Fibroblast of villous mesenchyme (primary cell): ENCODE measurements at places on chromosomes 13 and 19. TPM values are rescaled to one million over a fixed set of nuclear protein-coding genes. Genes with fewer than 3 reads are reported as not detected.

The CYP4F11 gene
- not detected in 2 replicates for total RNA-seq

The ZIK1 gene
- total RNA-seq = 11.3 and 12.1 TPM in 2 replicates

The OR7C2 gene
- total RNA-seq = not detected in 2 replicates

The PLVAP gene
- total RNA-seq = not detected in 2 replicates

The GPR108 gene
- 28.3 and 34.1 TPM in 2 replicates for total RNA-seq

The BCL3 gene
- total RNA-seq = 8.6 and 10.0 TPM in 2 replicates

The ZNF560 gene
- total RNA-seq = 0.86 and 0.97 TPM in 2 replicates

The FCGBP gene
- total RNA-seq = under 0.01 TPM in 2 replicates

The CYP4F12 gene
- total RNA-seq = not detected in 2 replicates

The PRKCG gene
- under 0.01 and 0.43 TPM in 2 replicates for total RNA-seq

The OR4F17 gene
- 0.32 TPM in 1 of 2 replicates, not detected in the other for total RNA-seq

The EPS8L1 gene
- 1.3 and 2.2 TPM in 2 replicates for total RNA-seq

GRCh38 chr13:112150352-112150751, 83.4 kb downstream of the SOX1 start:
- no peak for DNase-seq

- DNase-seq = peak; percentile 6
These were observed 19.3 kb upstream of the CEACAM20 start for GRCh38 chr19:44548736-44549135.

DNA sequence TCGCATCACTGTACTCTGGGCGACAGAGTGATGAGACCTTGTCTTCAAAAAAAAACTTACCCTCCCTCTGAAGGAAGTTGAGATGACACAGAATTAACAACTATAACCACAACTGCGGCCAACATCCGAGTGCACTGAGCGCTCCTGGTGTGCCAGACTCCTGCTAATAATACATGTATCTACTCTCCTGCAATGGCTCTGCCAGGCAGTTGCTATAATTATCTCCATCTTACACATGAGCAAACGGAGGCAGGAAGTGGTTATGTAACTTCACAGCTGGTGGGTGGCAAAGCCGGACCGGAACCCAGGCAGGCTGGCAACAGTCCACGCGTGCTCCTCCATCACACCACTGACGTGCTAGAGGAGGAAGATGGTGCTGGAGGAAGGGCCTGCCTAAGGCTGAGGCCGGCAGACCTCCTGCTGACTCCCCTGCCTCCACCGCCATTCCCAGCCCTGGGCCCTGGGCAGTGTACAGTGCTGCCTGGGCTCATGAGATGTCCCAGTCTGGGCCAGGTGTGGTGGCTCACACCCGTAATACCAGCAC, 12.6 kb downstream of the XRCC1 start:
- DNase-seq = peak; percentile 68

- peak; percentile 76 for DNase-seq
These were observed 6.1 kb downstream of the BEST2 start for GRCh38 chr19:12757544-12758274.

- peak; percentile 62 for DNase-seq
These were observed 58.9 kb upstream of the TM9SF2 start for GRCh38 chr13:99442273-99442895.

DNA sequence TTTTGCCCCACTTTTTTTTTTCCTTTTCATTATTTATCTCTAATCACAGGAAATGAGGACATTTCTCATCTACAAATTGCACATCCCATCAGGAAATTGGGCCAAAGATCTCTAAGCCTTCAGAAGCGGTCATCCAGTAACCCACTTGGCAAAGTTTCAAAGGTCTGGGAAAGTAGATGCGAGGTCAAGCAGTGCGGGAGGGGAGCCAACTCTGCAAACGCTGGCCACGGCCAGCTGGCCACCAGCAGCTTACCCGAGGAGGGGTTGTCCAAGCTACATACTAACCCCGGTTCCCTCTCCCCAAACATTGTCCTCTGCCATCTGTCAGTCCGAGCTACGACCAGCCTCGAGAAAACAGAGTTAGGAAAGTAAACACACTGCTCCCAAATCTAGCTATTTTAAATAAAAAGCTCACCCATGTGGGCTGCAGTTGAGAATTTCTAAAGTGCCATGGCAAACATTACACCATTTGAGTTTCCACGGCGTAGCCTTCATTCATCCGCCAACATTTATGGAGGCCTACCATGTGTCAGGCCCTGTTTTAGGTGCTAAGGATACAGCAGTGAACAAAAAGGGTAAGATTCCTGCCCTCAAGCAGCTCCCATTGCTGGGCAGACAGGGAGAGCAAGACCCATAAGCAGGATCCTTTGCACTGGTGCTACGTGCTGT, 11.5 kb downstream of the FFAR2 start:
- DNase-seq = peak; percentile 16

DNA sequence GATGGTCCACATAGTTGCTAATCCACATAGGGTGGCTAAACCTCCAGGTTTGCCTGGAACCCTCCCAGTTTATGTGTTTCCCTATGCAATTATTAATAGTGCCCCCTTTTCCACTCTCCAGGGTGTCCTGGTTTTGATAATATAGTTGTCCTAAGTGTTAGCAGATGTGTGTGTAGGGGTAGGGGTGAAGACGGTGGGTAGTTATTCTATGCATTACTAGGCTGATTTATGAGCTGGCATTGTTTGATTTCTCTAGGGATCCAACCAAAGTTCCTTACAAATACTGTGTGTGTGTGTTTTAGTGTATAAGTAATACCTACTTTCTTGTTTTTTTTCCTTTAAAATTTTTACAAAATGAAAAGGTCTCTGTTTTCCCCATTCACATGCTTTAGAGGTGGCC, 21.1 kb downstream of the GTF2F2 start:
- DNase-seq = no peak

DNA sequence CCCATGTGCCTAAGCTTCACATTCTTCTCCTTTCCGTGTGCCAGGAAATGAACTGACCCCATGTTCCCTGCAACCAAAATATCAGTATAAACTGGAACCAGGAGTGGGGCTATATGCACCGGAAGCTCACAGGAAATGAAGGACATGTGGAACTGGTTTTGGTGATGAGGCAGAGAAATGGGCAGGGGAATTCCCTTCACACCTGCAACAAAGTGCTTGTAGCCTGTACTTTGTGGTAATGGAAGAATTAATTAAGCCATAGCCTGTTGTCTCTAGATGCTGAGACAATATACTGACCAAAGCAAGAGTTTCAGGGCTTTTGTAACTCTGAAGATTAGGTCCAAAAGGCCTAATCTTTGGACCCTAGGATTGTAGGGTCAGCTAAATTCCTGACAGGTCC, 15.5 kb upstream of the UGGT2 start:
- DNase-seq = no peak

GRCh38 chr13:33787051-33787591, 30.8 kb upstream of the RFC3 start:
- DNase-seq = peak; percentile 19

GRCh38 chr19:39993605-39994004, 3.3 kb upstream of the ZNF546 start:
- DNase-seq = no peak

DNA sequence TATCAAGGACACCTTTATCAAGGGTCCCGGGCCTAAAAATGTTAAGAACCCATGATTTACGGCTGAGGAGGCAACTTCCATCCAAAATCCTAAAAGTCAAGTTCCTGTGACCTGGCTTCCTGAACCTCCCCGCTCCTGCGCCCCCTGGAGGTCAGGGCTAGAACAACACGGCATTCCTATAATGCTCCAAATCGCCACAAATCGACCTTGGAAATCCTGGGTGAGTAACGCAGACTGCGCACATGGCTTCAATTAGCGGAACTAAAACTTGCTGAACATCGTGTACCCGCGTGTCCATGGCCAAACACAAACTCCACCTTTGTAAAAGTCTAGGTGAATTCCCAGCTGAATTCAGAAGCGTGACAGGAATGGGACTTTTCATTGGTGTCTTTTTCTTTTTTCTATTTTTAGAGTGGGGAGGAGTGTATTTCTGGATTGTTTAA, 4.3 kb upstream of the C5AR1 start:
- DNase-seq = peak; percentile 95

GRCh38 chr19:27777242-27777641, 1435.7 kb downstream of the UQCRFS1 start:
- no peak for DNase-seq

- no peak for DNase-seq
These were observed 3.4 kb upstream of the FAM98C start for GRCh38 chr19:38399537-38399936.

GRCh38 chr19:19575411-19575810, 37.3 kb downstream of the CILP2 start:
- no peak for DNase-seq

DNA sequence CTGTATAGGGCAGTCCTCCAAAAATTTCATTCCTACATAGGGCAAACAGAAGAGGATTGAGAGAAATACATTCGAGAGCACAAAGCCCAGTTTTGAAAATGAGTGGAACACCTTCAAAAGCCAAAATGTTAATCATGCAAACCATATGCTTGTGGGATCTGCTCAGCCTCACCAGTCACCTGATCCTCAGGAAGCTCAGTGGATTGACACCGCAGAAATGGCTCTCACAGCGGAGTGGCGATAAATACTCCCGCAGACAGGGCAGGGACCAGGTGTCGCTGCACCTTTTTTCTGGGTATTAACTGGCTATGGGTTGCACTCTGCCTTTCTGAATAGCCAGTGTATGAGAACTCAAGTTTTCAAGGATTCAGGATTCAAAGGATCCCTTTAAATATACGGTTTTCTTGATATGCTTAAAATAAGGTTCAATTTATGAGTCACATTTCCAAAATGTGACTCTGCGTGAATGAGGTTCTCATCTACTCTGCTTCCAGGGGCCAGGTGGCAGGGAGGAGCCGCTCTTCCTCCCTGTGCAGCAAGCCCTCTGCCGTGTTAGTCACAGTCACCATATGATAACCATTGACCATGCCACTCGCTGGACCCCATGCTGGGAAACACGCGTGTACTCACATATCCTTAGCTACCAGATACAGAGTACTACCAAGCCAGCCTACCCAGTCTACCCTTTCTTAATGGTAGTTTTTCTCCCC, 18.3 kb upstream of the DHRS12 start:
- DNase-seq = no peak

DNA sequence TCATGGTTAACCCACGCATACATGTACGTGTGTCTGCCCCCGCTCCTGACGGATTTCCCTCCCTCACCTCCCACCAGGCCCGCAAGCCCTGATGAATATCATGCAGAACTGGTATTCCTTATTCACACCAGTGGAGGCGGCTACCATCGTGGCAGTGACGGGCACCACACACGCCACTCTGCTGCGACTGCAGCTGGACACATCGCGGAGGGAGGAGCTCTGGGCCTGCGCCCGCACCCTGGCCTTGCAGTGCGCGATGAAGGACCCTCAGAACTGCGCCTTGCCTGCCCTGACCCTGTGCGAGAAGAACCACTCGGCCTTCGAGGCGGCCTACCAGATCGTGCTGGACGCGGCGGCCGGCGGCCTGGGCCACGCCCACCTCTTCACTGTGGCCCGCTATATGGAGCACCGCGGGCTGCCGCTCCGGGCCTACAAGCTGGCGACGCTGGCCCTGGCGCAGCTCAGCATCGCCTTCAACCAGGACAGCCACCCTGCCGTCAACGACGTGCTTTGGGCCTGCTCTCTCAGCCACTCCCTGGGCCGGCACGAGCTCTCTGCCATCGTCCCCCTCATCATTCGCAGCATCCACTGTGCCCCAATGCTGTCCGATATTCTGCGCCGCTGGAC, 35.0 kb downstream of the ZSWIM4 start:
- no peak for DNase-seq

DNA sequence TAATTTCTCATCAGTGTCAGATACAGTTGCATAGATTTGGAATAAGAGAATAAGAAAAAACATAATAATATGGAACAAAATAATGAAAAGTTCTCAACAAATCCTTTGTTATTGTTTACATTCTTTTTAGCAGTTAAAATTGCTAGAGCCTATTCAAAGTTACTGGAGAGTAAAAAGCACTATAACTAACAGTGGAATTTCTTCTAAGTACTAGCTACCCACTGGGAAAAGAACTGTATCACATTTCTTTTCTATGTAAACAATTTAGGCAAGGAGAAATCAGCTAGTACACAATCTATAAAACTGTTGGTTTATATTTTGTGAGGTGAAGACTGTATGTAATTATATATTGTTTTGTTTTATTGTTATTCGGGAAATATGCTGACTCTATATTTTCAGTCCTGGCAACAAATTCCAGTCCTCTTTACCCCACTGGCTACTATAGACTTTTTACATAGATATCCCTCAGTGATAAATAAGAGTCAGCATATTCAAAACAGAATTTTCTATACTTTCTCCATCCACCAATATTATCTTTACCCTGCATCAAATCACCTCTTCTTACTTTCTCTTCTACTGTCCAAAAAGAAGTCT, 222.0 kb downstream of the PCDH9 start:
- DNase-seq = no peak

- DNase-seq = no peak
These were observed 456.0 kb downstream of the TBC1D4 start for GRCh38 chr13:75025956-75026355.

- no peak for DNase-seq
These were observed 258.8 kb upstream of the SPRY2 start for GRCh38 chr13:80599765-80600164.
